T-helper 17 cell (primary cell): ENCODE measurements at places on chromosomes 1 and 21.

DNA sequence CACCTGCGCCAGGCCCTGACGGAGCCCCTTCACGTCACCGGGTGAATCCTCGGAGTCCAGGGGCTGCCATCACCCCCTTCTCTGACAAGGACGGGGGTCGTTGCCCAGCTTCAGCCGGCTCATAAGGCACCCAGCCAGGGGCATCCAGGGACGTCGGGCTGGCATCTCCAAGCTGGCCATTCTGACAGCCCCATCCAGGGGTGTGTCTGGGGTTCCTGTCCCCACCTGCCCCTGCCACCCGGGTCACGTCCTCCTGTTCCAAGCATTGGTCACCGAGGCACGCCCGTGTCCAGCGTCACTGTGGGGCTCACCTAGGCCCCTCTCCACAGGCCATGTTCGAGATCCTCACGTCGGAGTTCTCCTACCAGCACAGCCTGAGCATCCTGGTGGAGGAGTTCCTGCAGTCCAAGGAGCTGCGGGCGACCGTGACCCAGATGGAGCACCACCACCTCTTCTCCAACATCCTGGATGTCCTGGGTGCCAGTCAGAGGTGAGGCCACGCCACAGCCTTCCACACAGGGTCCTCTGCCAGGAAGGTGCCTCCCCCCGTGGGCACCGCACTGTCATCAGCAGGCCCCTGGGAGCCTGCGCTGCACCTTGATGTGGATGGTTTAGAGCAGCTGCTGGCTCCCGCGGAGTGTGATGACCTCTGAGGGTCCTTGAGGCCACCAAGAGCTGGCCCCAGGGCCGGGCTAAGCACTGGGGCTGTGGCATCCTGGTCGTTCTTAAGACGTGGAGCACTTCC lies 14.8 kb downstream of the ARHGEF16 start:
- peaks cover 2% of the 10 kb centered on the region for H3K36me3 ChIP-seq
- no peak for DNase-seq
- H3K4me3 ChIP-seq = no peak overlapping the region
- H3K4me1 ChIP-seq = peaks cover 9% of the 10 kb centered on the region
- H3K27me3 ChIP-seq = peaks cover 10% of the 10 kb centered on the region

- no peaks in the 10 kb centered on the region for H3K4me1 ChIP-seq
- no peak for DNase-seq
- no peaks in the 10 kb centered on the region for H3K36me3 ChIP-seq
Measured at GRCh38 chr1:30596891-30597290, 126.5 kb downstream of the MATN1 start.

DNA sequence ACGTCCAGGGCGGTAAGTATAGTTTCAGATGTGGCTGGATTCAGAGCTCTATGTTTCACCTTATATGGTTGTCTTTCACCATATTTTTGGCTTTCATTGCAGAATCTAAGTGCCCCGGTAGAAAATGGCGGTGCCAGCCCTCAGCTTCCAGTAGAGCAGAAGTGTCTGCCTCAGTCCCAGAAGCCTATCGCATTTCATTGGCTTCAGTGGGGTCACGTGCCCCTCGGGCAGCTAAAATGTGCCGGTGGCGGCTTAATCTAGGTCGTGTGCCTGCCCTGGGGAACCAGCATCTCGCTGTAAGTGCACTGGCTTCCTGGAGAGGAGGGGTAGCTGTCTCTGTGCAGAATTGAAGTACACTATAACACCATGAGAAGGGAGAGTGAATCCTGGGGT lies 107.4 kb upstream of the MAGI3 start:
- H3K4me1 ChIP-seq = no peaks in the 10 kb centered on the region
- peaks cover 45% of the 10 kb centered on the region for H3K27me3 ChIP-seq
- DNase-seq = no peak
- no peaks in the 10 kb centered on the region for H3K36me3 ChIP-seq
- no peak overlapping the region for H3K27ac ChIP-seq
- H3K4me3 ChIP-seq = no peak overlapping the region

DNA sequence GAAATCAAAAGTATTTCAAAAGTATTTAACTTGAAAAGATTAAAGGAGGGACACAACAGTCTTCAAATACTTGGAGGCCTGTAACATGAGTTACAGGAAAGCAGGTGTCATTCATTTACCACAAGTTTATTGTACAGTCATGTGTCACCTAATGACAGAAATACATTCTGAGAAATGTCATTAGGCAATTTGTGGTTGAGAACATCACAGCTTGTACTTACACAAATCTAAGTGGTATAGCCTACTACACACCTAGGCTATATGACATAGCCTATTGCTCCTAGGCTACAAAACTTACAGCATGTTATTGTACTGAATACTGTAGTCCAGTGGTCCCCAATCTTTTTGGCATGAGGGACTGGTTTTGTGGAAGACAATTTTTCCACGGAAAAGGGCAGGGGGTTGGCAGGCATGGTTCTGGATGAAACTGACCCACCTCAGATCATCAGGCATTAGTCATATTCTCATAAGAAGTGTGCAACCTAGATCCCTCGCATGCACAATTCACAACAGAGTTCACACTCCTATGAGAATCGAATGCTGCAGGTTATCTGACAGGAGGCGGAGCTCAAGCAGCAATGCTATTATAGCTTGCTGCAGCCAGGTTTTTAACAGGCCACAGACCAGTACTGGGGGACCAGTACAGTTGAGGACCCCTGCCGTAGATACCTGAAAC lies 25.0 kb upstream of the PHTF1 start:
- H3K27me3 ChIP-seq = no peaks in the 10 kb centered on the region
- no peaks in the 10 kb centered on the region for H3K36me3 ChIP-seq
- H3K4me3 ChIP-seq = peak overlapping the region; percentile 82
- DNase-seq = no peak
- peaks cover 44% of the 10 kb centered on the region for H3K4me1 ChIP-seq

- no peak for DNase-seq
- H3K36me3 ChIP-seq = peaks cover 3% of the 10 kb centered on the region
- no peak overlapping the region for H3K4me3 ChIP-seq
- peaks cover 5% of the 10 kb centered on the region for H3K4me1 ChIP-seq
- H3K27me3 ChIP-seq = peaks cover 44% of the 10 kb centered on the region
Measured at GRCh38 chr1:22639286-22639685, 2.9 kb downstream of the C1QA start.

- DNase-seq = no peak
- H3K4me1 ChIP-seq = peaks cover 14% of the 10 kb centered on the region
- peaks cover 35% of the 10 kb centered on the region for H3K27me3 ChIP-seq
- H3K27ac ChIP-seq = no peak overlapping the region
- no peak overlapping the region for H3K4me3 ChIP-seq
Measured at GRCh38 chr1:208187499-208188041, 56.6 kb downstream of the PLXNA2 start.

GRCh38 chr1:156217871-156218270 lies 5.1 kb downstream of the PMF1 start:
- peaks cover 11% of the 10 kb centered on the region for H3K36me3 ChIP-seq
- H3K4me3 ChIP-seq = peak overlapping the region; percentile 81
- no peak for DNase-seq
- no peaks in the 10 kb centered on the region for H3K27me3 ChIP-seq
- peak overlapping the region; percentile 71 for H3K27ac ChIP-seq
- peaks cover 44% of the 10 kb centered on the region for H3K4me1 ChIP-seq

GRCh38 chr1:55669293-55669692 lies 454.1 kb upstream of the USP24 start:
- no peak for DNase-seq
- peaks cover 5% of the 10 kb centered on the region for H3K27me3 ChIP-seq
- no peaks in the 10 kb centered on the region for H3K4me1 ChIP-seq
- H3K4me3 ChIP-seq = no peak overlapping the region

DNA sequence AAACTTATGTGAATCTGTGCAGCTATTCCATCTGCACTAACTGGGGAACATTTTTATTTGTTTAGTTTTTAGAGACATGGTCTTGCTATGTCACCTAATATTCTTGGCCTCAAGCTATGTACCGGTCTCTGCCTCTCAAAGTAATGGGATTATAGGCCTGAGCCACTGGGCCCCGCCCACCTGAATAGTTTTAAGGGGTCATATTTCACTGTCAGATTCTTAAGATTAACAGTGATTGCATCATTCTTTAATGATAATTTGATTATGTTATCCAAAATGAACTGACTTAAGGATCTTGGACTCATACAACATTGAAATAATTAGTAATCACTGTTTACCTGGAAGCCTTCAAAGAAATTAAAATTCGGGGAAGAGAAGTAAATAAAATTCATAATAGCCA lies 12.6 kb upstream of the KLF18 start:
- peaks cover 39% of the 10 kb centered on the region for H3K27me3 ChIP-seq
- DNase-seq = no peak
- H3K27ac ChIP-seq = no peak overlapping the region
- H3K36me3 ChIP-seq = peaks cover 2% of the 10 kb centered on the region

GRCh38 chr1:156293098-156293434 lies 2.4 kb downstream of the GLMP start:
- peaks cover 10% of the 10 kb centered on the region for H3K4me1 ChIP-seq
- DNase-seq = no peak
- H3K27ac ChIP-seq = no peak overlapping the region
- no peaks in the 10 kb centered on the region for H3K27me3 ChIP-seq
- no peak overlapping the region for H3K4me3 ChIP-seq

- no peak overlapping the region for H3K4me3 ChIP-seq
- no peak overlapping the region for H3K27ac ChIP-seq
- H3K36me3 ChIP-seq = no peaks in the 10 kb centered on the region
Measured at GRCh38 chr1:237183963-237184540, 142.1 kb downstream of the RYR2 start.

- peaks cover 4% of the 10 kb centered on the region for H3K4me1 ChIP-seq
- peak overlapping the region; percentile 82 for H3K4me3 ChIP-seq
- no peaks in the 10 kb centered on the region for H3K36me3 ChIP-seq
- H3K27ac ChIP-seq = no peak overlapping the region
Measured at GRCh38 chr1:1943834-1944570, 24.9 kb upstream of the TMEM52 start.

DNA sequence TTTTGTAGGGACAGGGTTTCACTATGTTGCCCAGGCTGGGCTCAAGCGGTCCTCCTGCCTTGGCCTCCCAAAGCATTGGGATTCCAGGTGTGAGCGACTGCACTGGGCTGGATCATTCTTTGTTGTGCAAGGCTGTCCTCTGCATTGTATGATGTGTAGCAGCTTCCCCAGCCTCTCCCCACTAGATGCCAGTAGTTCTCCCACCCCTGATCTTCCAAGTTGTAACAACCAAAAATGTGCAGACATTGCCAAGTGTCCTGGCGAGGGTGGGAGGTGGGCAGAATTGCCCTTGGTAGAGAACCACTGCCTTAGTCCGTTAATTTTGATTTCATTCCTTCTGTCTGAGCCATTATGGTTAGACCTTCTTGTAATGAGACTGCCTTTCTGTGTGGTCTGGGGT lies 7.2 kb downstream of the GALNT2 start:
- no peak overlapping the region for H3K27ac ChIP-seq
- peaks cover 38% of the 10 kb centered on the region for H3K4me1 ChIP-seq
- H3K36me3 ChIP-seq = peaks cover 2% of the 10 kb centered on the region
- no peaks in the 10 kb centered on the region for H3K27me3 ChIP-seq

DNA sequence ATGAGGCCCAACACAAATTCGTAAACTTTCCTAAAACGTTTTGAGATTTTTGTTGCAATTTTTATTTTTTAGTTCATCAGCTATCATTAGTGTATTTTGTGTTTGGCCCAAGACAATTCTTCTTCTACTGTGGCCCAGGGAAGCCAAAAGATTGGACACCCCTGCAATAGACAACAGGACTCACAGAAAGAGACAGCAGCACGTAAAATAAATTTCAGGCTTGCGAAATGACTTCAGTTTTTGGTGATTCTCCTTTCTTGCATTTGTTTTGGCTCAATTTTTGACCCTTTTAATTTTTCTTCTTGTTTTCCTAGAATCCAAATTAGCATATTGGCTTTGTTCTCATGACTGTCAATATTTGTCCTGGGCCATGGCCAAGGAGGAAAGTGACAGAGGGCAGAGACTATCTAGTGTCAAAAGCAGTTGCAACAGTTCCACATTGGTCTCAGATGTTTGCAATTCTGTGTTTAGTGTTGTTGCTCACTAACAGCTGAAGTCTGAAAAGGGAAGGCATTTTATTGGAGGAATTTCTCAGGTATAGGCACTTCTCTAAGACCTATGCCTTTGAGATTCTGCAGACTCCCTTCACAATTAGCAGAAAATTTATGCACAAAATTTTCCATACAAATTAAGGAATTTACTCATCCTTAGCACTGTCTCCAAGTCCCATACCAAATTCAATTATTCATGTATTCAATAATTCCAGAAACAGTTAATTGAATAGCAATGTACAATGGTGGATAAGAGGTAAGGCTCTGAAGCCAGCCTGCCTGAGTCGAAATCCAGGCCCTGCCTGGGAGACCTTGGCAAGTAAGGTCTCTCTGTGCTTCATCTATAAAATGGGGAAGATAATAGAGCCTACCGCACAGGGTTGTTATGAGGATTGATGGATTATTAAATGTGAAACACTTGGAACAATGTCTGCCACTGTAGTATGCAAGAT lies 160.9 kb upstream of the IVNS1ABP start:
- no peaks in the 10 kb centered on the region for H3K36me3 ChIP-seq
- no peak overlapping the region for H3K4me3 ChIP-seq
- H3K27ac ChIP-seq = peak overlapping the region; percentile 29
- no peak for DNase-seq
- no peaks in the 10 kb centered on the region for H3K27me3 ChIP-seq
- H3K4me1 ChIP-seq = peaks cover 9% of the 10 kb centered on the region

DNA sequence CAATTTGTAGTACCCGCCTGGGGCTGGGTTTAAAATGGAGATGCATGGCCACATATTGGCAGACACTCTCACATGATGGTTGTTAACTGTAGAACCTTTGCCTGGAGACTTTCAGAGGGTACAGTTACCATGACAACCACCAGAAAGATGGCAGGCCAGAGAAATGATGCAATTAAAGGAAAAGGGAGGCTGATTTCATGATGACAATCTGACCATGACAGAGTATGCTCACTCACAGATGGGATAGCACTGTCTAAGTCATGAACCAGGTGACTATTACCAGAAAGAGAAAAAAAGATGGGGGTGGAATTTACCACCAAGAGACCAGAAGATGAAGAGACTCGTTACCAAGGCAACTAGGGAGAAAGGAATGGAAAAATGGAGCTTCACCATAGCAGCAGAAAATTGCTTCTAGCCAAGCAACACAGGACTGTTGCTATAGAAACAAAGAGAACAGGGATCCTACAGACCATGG lies 3.5 kb upstream of the TRIT1 start:
- peaks cover 21% of the 10 kb centered on the region for H3K4me1 ChIP-seq
- peaks cover 4% of the 10 kb centered on the region for H3K36me3 ChIP-seq
- DNase-seq = no peak
- H3K4me3 ChIP-seq = no peak overlapping the region

GRCh38 chr1:17924578-17924977 lies 169.4 kb downstream of the ACTL8 start:
- H3K36me3 ChIP-seq = peaks cover 2% of the 10 kb centered on the region
- peaks cover 61% of the 10 kb centered on the region for H3K27me3 ChIP-seq

GRCh38 chr21:32134441-32135130 lies 144.3 kb downstream of the MIS18A start:
- no peak for DNase-seq
- peaks cover 2% of the 10 kb centered on the region for H3K36me3 ChIP-seq
- peaks cover 20% of the 10 kb centered on the region for H3K27me3 ChIP-seq
- no peak overlapping the region for H3K27ac ChIP-seq
- no peaks in the 10 kb centered on the region for H3K4me1 ChIP-seq

- H3K36me3 ChIP-seq = peaks cover 3% of the 10 kb centered on the region
- peaks cover 43% of the 10 kb centered on the region for H3K4me1 ChIP-seq
- H3K27ac ChIP-seq = peak overlapping the region; percentile 94
- no peak for DNase-seq
- H3K4me3 ChIP-seq = peak overlapping the region; percentile 73
Measured at GRCh38 chr1:156801409-156802121, 15.1 kb downstream of the SH2D2A start.

- H3K27me3 ChIP-seq = no peaks in the 10 kb centered on the region
- DNase-seq = no peak
- H3K27ac ChIP-seq = no peak overlapping the region
- H3K36me3 ChIP-seq = peaks cover 2% of the 10 kb centered on the region
Measured at GRCh38 chr1:77245830-77246229, 26.6 kb upstream of the PIGK start.
